NCI-H2227 treated with DMSO at 0.1 percent for 48 hours (cell line): ENCODE measurements at places on chromosomes 7 and 10.

- DNase-seq: no peak
Observed at GRCh38 chr7:149720372-149721083, 52.9 kb downstream of the ZNF467 start.

GRCh38 chr7:50754241-50754640 is 28.5 kb downstream of the GRB10 start:
- no peak for DNase-seq

- DNase-seq: no peak
Observed at GRCh38 chr10:14616955-14617730, 157.6 kb downstream of the FAM107B start.

- DNase-seq: no peak
Observed at GRCh38 chr7:28872226-28872625, 85.9 kb downstream of the TRIL start.

DNA sequence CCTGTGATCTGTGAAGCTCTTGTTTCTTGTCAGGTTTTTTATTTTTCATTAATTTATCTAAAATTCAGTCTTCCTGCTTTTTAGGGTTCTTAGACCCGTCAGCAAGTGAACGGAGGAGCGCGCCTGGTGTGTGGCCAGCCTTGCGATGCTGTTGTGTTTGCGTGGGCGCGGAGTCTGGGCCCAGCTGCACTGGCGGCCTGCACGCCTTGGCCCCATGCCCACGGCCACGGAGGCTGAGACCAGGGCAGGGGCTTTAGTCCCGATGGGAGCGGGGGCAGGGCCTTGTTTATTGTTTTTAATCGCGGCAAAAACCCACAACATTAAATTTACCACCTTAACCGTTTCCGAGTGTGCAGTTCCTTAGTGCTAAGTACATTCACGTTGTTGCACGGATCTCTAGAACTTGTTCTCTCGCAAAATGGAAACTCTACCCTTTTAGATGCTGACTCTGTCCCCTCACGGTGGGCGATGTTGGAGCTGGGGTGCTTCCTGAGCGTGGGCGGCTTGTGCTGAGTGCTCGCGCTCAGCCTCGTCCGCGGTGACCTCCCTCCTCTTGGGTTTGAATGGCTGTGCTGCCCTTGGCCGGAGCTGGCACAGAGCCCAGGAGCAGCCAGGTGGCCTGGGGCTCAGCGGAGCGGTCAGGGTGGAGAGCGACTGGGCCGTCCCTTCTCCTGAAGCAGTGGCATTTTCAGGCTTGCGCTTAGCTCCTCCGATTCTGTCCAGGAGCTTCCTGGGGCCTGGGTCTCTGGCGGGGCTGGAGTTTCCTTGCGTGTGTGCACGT is 69.1 kb downstream of the INPP5A start:
- DNase-seq: no peak

DNA sequence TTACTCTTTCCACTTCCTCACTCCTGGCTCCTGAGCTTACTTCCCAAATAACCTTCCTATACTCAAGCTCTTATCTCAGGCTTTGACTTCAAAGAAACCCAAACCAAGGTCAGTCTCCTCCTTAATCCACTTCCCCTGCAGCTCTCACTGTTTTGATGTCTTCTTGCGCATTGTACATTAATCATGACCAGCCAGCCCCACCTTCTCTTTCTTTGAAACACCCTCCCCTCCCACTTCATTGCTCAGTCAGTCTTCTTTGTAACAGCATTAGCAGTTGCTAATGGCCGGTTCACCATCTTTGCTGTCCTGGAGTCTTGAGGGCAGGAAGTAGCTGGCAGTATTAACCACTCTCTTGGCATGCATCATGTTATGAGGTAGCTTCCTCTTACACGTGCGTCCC is 57.9 kb upstream of the CHCHD3 start:
- DNase-seq: no peak

- DNase-seq: no peak
Observed at GRCh38 chr10:19892270-19892669, 76.0 kb downstream of the PLXDC2 start.

DNA sequence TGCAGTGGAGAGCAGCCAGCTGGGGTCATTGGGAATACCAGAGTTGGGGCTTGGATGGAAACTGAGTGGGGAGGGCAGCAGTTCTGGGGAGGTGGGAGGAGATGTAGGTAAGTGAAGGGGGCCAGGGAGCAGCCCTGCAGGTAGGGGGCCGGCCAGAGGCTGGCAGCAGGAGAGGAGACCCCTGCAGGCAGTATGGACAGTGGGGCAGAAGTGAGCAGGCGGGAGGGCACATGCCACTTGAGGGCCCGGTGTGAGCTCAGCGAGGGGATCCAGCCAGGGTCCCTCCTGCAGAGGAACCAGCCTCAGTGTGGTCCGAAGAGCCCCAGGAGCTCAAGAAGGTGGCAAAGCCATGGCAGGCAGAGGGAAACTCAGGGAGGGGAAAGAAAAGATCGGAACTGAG is 75.4 kb downstream of the WDR11 start:
- no peak for DNase-seq

GRCh38 chr7:132164558-132165125 is 411.6 kb downstream of the PLXNA4 start:
- no peak for DNase-seq

GRCh38 chr10:56095506-56096225 is 265.4 kb downstream of the ZWINT start:
- no peak for DNase-seq

GRCh38 chr7:96250776-96251361 is 71.0 kb downstream of the SLC25A13 start:
- no peak for DNase-seq

DNA sequence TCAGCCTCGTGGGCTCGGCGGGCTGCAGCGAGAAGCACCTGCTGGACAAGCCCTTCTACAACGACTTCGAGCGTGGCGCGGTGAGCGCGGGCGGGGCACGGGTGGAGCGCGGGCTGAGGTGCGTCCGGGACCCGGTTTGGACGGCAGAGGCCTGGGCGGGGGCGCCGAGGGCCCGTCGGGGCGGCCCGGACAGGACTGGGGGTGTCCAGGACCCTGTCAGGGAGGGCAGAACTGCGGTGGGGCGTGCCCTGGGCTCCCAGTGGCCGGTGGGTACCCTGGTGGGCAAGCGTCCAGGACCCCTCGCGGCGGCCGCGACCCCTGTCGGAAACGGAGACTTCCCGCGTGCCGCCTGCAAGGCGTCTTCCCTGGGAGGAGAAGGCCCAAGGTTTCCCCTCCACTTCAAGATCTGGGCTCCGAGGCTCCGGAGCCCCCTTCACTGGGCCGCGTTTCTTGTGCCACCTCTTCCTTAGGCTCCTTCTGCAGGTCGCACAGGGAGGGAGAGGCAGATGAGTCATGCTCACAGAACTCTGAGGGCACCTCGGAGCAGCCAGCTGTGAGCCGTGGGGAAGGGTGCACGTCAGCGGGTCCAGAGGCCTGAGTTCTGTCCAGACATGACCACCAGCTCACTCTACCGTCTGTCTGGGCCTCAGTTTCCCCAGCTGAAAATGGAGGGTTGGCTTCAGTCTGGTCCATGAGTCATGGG is 485 bp downstream of the ALOX5 start:
- DNase-seq: no peak

- DNase-seq: no peak
Observed at GRCh38 chr10:114388275-114388674, 16.0 kb downstream of the AFAP1L2 start.

- DNase-seq: no peak
Observed at GRCh38 chr7:22731766-22732165, 4.8 kb downstream of the IL6 start.
